ENCODE measurements at places on chromosomes 11 and 22. TPM values are rescaled to one million over a fixed set of nuclear protein-coding genes. Genes with fewer than 3 reads are reported as not detected.

NEFH gene
- polyA plus RNA-seq: not detected

FADS2 gene
- polyA plus RNA-seq: 71.4 TPM

KCTD17 gene
- polyA plus RNA-seq: 15.2 TPM

RAG1 gene
- polyA plus RNA-seq: 0.38 TPM

HTR3B gene
- polyA plus RNA-seq: not detected

MMP27 gene
- not detected for polyA plus RNA-seq

TBX1 gene
- 7.8 TPM for polyA plus RNA-seq
